ENCODE measurements at places on chromosomes 7 and 10. TPM values are rescaled to one million over a fixed set of nuclear protein-coding genes. Genes with fewer than 3 reads are reported as not detected.

The ACADSB gene
- 69.3 TPM for total RNA-seq

The PNLIPRP2 gene
- total RNA-seq, result 5.0 TPM

The INHBA gene
- total RNA-seq, result 0.19 TPM

The SLC35B4 gene
- total RNA-seq, result 6.2 TPM

The TECPR1 gene
- total RNA-seq, result 44.5 TPM

The CHN2 gene
- 12.8 TPM for total RNA-seq

The BTAF1 gene
- 25.0 TPM for total RNA-seq

The NKX1-2 gene
- total RNA-seq, result not detected

The PRRT4 gene
- 0.24 TPM for total RNA-seq

The CPXM2 gene
- 12.9 TPM for total RNA-seq

The NDUFA5 gene
- total RNA-seq, result 86.0 TPM

The SFMBT2 gene
- 3.5 TPM for total RNA-seq

The MYPN gene
- 0.27 TPM for total RNA-seq

The GIMAP1 gene
- 0.94 TPM for total RNA-seq

The PPP1R17 gene
- total RNA-seq, result not detected

The PDE1C gene
- 2.7 TPM for total RNA-seq

The C10orf105 gene
- total RNA-seq, result 0.07 TPM

The INA gene
- 0.44 TPM for total RNA-seq

The LDB1 gene
- total RNA-seq, result 30.8 TPM

The ZNF365 gene
- 0.25 TPM for total RNA-seq

Measured in colonic mucosa (tissue), 4 donors.